ENCODE measurements at places on chromosomes 11 and 22.

DNA sequence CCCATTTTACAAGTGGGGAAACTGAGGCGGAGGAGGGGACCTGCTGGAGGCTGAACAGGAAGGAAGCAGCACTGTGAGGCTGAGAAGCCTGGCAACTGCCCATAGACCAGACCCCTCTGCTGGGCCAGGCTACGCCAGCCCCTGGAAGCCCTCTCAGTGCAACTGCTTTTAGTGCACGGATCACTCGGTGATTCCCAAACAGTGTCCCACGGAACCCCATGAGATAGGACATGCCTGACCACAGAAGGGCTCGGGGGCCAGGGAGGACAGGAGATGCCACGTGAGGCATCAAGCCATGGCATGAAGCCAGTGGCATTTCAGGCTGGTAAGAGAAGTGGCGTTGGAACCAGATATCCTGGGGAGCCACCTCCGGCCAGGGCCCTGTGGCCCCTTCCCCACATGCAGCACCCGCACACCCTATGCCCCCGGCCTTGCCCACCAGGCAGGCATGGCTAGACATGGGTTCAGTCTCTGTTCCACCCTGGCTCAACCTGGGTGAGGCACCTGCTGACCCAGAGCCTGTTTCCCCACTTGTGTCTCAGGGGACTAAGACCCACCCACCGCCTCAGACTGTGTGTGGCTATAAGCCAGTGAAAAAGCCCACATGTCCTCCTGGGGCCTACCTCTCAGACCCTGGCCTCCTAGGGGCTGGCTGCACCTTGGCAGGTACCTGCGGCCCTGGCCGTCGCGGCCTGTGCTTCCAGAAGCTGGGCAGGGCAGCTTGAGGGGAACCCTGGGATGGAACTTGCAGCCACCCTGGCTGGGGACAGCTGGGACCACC lies 84.1 kb downstream of the WNT7B start:
- DNase-seq: no peak

DNA sequence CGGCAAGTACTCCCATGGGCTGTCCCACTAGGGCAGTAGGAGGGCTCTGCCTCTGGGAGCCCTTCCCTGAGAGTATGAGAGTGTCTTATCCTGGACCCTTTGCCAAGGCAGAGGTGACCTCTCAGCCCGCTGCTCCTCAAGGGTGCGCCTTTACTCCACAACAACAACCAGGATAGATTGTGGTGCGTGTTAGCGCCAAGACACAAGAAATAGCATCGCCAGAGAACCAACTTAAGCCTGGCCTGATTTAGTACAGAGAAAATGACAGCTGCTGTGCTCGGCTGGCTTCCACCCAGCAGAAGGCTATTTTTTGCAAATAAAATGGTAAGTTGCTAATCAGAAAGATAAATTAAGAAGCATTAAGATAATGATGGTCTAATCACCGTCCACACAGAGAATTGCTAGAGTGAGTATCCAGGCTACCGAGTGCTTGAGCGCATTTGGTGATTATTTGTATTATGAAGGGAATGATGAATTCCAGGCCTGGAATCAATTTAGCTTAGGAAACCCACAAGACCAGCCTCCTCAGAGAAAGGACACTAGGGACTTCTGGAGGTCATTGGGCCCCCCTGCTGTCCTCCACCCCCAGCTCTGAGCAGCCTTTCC lies 119.8 kb downstream of the PKNOX2 start:
- DNase-seq: no peak

DNA sequence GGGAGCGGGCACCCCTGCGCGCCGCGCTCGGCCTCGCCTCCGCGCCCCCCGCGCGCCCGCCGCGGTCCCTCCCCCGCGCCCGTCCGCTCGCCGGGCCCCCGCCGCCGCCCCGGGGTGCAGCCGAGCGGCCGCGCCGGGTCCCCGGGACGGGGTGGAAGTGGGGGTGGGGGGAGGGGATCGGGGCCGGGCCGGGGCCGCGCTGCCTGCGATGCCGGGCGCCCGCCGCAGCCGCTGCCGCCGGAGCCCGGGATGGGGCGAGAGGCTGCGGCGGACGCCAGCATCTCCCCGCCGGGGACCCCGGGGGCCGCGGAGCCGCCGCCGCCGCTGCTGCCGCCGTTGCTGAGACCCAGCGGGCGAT lies 365 bp downstream of the MGAT3 start:
- DNase-seq: no peak

DNA sequence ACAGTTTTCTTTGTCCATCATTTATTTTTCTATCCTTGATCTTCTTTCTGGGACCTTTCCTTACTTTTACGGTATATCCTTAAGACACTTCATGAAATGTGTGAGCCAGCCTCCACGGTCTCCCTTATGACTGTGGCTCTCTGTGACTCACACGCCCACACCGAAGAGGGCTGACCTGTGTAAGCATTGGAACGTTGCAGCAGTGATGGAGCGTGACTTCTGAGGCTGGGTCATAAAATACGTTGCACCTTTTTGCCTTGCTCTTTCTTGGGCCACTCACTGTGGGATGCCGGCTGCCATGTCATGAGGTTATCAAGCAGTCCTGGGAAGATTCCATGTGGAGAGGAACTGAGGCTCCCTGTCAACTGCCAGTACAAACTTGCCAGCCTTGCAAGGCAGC lies 96.3 kb upstream of the RAB1B start:
- no peak for DNase-seq

DNA sequence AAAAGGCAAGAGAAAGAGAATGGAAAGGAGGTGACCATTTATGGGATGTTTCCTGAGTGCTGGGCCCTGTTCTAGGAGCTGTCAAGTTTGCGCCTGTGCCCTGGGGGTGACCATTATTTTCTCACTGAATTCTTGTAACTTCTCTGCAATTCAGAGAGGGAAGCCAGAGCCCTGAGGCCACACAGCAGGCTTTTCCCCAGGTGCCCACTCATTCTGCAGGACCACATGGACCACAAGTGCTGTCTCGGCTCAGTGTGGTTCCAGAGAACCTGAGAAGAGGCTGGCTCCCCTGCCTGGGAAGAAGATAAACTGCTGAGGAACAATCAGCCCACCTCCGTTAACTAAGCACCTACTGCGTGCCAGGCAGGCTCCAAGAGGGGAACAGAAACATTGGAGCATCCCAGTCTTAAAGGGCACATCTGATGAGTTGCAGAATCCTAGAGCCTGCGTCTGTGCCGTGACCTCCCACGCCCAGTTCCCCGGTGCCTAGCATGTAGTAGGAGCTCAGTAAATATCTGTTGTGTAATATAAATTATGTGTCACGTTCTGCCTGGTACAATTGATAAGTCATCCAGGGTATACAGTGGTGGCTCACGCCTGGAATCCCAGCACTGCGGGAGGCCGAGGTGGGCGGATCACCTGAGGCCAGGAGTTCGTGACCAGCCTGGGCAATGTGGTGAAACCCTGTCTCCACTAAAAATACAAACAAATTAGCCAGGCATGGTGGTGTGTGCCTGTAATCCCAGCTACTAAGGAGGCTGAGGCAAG lies 31.6 kb upstream of the CRYBB3 start:
- no peak for DNase-seq

DNA sequence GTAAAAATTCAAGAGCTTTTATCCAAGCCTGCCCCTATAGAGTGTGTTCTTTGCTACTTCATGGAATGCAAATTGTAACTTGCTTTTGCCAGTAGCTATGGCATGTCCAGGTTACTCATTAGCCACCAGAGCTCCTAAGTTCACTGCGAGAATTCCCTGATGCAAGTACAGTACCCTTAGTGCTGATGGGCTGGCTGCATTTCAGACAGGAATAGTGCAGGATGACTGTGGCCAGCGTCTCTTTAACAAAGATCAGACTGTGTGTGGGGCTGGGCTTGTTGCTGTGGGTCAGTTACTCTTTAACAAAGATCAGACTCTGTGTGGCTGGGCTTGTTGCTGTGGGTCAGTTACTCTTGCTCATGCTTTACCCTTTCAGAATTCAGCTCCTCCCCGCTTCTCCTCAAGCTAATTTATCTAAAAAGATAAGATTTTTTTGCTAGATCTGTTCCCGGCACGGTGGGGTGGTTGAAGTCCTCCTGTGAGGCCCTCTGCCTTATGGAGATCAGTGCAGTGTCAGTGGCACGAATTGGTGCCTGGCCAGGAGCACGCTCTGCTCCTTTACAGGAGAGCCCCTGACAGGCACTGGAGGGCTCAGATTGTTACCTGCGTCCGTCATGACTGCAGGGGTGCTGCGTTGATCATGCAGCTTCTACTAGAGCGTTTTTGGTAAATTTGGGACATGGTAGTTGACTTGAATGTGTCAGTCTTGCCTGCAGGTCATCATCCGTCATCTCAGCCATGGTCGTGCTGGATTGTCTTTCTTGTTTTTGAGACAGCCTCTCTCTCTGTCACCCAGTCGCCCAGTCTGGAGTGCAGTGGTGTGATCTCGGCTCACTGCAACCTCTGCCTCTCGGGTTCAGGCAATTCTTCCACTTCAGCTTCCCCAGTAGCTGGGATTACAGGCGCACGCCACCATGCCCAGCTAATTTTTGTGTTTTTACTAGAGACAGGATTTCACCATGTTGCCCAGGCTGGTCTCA lies 27.0 kb downstream of the AP2A2 start:
- no peak for DNase-seq

DNA sequence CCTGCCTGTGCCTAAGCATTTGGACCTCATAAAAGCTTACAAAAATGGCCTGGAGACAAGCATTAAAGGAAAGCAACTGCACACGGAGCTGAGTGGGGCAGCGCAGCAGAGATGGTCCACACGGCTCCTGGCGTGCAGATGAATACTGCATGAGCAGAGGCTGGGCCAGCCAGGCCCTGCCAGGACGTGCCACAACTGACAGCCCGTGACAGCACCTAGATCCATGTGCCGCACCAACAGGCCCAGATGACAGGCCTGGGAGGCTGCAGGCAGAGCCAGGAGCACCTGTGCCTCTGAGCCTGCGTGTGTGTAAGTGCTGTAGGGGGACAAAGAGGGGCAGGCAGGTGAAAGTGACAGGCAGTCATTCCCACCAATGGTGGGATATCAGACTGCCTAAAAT lies 33.4 kb downstream of the MICAL3 start:
- no peak for DNase-seq

GRCh38 chr22:49827853-49828598 lies at the start of gene BRD1:
Gene BRD1, minus strand, starts transcription at chr22:49827873. Its CDS starts 3,556 bp downstream, at chr22:49824317.
- DNase-seq: peak; percentile 65

DNA sequence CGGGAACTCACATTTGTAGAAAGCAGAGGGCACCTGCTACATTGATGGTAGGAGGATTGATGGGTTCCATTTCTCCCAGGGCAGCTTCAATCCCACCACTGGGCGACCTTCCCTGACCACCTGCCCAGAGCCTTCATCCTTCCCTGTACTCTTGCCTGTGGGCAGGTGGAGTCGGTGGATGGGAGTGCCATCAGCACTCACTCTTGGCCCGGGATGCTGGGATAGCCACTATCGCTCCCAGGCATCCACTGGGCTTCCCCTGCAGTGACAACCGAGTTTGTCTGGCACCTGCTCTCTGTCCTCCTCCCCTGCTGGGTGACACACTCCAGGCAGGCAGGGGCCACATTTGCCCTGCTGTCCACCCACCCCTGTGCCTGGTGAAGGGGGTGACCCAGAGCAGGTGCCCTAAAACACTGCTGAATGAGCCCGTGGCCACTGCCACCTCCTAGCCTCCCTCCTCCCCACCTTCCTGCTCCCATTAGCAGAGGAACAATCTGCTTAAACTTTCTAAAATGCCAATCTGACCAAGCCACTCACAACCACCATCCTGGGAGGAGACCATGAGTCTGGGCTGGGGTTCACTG lies 604.7 kb downstream of the TBC1D22A start:
- no peak for DNase-seq

Measured in umbilical cord (tissue), 2 donors.